ENCODE measurements at places on chromosomes 13 and 19.

DNA sequence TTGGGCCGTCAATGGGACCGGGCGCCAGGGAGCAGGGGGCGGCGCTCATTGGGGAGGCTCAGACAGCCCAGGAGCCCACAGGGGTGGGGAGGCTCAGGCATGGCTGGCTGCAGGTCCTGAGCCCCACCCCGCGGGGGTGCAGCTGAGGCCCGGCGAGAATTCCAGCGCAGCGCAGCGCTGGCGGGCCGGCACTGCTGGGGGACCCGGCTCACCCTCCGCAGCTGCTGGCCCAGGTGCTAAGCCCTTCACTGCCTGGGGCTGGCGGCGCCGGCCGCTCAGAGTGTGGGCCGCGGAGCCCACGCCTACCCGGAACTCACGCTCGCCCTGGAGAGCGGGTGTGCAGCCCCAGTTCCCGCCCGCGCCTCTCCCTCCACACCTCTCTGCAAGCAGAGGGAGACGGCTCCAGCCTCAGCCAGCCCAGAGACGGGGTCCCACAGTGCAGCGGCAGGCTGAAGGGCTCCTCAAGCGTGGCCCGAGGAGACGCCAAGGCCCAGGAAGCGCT, 1227.4 kb downstream of the PCDH17 start:
- DNase-seq = no peak

DNA sequence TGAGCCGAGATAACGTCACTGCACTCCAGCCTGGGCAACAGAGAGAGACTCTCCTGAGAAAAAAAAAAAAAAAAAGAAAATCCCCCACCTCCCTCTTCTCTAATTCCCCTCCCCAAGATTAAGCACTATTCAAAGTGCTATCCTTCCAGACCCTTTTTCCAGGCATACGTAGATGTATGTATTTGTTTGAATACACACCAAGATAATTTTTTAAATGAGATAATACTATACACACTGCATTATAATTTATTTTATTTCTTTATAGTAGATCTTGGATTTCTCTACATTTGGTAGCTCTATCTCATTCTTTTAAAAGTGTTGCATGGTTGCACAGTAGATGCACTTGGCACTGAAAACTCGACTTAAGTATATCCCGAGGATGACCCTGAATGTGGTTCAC, 32.5 kb downstream of the CAB39L start:
- DNase-seq = no peak

GRCh38 chr13:52749419-52749818, 9.8 kb upstream of the CNMD start:
- DNase-seq = no peak

GRCh38 chr19:54172471-54173358, at the start of gene TMC4:
TSS of gene TMC4 (minus strand) at chr19:54173160. CDS start at chr19:54173117, 43 bp downstream.
- no peak for DNase-seq

GRCh38 chr19:43316591-43317319, 36.7 kb upstream of the CD177 start:
- DNase-seq = peak; percentile 8

DNA sequence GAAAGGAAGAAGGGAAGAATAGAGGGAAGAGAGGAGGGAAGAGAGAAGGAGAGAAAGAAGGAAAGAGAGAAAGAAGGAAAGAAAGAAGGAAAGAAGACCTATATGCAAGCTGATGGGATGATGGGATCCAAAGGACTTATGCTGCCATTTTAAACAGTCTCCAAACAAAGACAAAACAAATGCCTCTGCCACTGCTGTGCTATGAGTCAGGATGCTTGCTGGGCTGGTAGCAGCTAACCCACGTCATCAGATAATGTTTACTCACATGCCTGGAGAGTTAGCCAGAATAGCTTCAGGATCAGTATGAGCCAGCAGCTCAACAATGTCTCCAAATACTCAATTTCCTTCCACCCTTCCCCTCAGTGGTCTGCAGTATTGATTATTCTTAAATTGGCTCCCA, 12.0 kb upstream of the ZNF274 start:
- no peak for DNase-seq

DNA sequence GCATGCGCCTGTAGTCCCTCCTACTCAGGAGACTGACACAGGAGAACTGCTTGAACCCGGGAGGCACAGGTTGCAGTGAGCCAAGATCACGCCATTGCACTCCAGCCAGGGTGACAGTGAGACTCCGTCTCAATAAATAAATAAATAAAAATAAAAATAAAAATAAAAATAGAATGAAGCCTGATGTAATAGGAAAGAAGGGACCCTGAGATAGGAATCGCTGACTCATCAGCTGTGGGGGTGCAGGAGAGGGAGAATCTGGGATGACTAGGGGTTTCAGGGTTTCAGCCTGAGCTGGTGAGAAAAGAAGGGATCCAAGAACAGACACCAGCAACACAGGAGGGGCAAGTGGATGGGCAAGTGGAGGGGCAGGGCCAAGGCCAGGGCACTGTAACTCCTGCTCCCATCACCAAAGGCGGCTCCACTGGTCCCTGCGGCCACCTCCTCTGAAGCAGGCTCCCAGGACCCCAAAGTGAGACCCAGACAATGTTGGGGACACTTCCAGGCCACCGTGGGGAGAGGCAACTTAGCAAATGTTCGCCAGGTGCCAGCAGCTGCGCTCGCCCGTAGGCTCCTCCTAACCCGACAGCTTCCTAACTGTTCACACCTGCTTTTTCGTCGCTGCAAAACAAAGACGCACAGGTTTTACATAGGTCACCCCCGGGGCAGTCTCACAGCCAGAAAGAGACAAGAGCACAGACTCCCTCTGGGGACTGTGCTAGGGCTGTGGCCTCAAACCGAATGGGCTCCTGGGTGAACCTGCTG, 1.2 kb downstream of the HAUS8 start:
- peak; percentile 64 for DNase-seq

DNA sequence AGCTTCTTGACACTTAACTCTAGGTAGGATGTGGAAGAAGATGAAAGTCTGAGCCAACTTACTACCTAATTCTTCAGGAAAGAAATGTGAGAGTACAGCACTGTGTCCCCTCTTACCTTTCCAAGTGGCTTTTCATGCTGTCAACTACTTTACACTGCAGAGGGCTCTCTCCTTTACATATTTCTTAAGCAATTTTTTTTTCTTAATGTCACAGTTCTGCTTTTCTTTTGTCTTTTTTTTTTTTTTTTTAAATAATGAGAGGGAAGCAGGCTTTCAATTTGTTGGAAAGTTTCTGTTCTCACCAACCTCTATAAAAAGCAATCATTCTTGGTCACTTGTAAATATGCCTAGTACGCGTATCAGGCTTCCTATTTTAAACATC, 212.7 kb upstream of the MIR17HG start:
- peak; percentile 9 for DNase-seq

- no peak for DNase-seq
Observed at GRCh38 chr13:35697186-35697730, 220.8 kb upstream of the MAB21L1 start.

GRCh38 chr19:21432590-21432989, 35.7 kb downstream of the ZNF493 start:
- DNase-seq = no peak

GRCh38 chr13:20470136-20470535, 55.5 kb downstream of the CRYL1 start:
- DNase-seq = no peak

DNA sequence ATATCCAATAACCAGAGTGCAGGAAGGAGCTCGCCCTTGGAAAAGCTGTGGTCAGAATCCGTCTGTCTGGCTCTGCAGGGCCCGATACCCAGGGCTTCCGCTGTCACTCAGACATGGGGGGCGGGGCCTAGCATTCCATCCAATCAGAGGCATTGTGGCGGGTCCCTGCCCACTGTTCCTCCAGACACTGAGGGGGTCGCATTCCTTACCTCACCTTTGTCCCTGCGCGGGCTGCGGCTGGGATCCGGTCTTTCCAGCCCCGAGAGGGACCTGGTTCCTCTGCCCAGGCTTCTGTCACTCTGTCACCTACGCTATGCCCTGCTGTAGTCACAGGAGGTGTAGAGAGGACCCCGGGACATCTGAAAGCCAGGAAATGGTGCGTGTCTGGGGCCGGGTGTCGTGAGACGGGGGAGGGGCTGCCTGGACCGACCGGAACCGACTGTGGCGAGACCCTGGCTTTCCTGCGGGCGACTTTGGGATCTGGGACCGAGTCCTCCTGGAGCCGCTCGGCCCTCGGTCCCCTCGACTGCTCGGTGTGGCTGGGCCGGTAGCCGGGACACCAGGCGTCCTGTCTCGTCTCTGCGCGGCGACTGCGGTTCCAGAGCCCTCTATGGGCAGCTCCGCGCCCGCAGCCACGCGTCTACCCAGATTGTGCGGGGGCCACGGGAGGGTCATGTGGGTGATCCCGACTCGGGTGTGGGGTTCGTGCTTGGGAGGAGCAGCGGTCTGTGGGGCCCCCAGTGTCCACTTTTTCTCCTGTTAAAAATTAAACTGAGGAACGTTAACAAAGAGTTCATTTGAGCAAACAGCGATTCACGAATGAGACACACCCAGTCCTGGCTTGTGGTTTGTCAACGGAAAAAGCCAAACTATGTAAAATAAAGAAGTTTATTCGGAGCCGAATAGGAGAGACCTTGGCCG, at the start of gene ZNF69:
TSS of gene ZNF69 (plus strand) at position 172 of the 921 bp plus-strand sequence. CDS start at position 314, 142 bp downstream.
- peak; percentile 92 for DNase-seq

- no peak for DNase-seq
Observed at GRCh38 chr13:70895599-70895998, 787.3 kb upstream of the KLHL1 start.

GRCh38 chr13:65168026-65168425, 2062.1 kb downstream of the PCDH9 start:
- DNase-seq = no peak

Data from hematopoietic multipotent progenitor cell treated with erythropoietin and hydrocortisone succinate and interleukin-3 and kit ligand, for 6 days (in vitro differentiated cells).